Central memory CD8-positive, alpha-beta T cell (primary cell): ENCODE measurements at places on chromosomes 6 and 20.
A peak's percentile ranks its signal among the peaks of the same experiment; 100 is the strongest.

GRCh38 chr6:44771647-44772415, 384.3 kb downstream of the CDC5L start:
- no peak overlapping the region for H3K4me3 ChIP-seq
- no peaks in the 10 kb centered on the region for H3K4me1 ChIP-seq
- H3K27ac ChIP-seq: no peak overlapping the region
- H3K27me3 ChIP-seq: peaks cover 17% of the 10 kb centered on the region
- no peak for DNase-seq

- no peak for DNase-seq
- H3K4me3 ChIP-seq: no peak overlapping the region
- no peaks in the 10 kb centered on the region for H3K4me1 ChIP-seq
- H3K36me3 ChIP-seq: no peaks in the 10 kb centered on the region
Measured at GRCh38 chr6:166688901-166689300, 61.9 kb upstream of the RPS6KA2 start.

DNA sequence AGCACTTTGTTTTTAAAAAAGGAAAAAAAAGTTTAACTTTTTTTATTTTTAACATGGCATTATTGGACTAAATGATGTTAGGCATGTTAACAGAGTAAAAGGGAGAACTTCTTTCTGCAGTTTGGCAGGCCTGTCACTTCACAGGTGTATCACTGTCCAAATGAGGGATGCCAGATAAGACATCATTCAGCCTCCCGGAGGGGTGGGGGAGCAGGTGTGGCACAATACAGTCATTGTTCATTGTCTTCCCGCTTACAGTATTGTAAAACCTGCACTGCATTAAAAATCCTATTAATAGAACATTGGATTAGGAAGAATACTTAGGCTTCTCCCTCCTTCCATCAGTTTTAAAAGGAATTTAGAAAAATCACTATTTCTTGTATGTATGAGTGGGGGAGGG, 80.7 kb downstream of the CARMIL1 start:
- no peak overlapping the region for H3K4me3 ChIP-seq
- no peaks in the 10 kb centered on the region for H3K27me3 ChIP-seq
- DNase-seq: no peak

- no peak for DNase-seq
- no peaks in the 10 kb centered on the region for H3K36me3 ChIP-seq
- H3K4me1 ChIP-seq: no peaks in the 10 kb centered on the region
- no peak overlapping the region for H3K27ac ChIP-seq
- H3K4me3 ChIP-seq: no peak overlapping the region
- H3K27me3 ChIP-seq: peaks cover 10% of the 10 kb centered on the region
Measured at GRCh38 chr6:82866446-82866845, 199.2 kb downstream of the UBE3D start.

GRCh38 chr6:25627001-25627400, 25.0 kb upstream of the SCGN start:
- H3K36me3 ChIP-seq: no peaks in the 10 kb centered on the region
- H3K4me3 ChIP-seq: no peak overlapping the region
- no peak for DNase-seq

GRCh38 chr20:63274381-63275228, 2.0 kb downstream of the ARFGAP1 start:
- H3K4me3 ChIP-seq: peak overlapping the region; percentile 92
- H3K36me3 ChIP-seq: peaks cover 20% of the 10 kb centered on the region
- peaks cover 18% of the 10 kb centered on the region for H3K4me1 ChIP-seq
- H3K27ac ChIP-seq: no peak overlapping the region
- no peaks in the 10 kb centered on the region for H3K27me3 ChIP-seq
- no peak for DNase-seq

DNA sequence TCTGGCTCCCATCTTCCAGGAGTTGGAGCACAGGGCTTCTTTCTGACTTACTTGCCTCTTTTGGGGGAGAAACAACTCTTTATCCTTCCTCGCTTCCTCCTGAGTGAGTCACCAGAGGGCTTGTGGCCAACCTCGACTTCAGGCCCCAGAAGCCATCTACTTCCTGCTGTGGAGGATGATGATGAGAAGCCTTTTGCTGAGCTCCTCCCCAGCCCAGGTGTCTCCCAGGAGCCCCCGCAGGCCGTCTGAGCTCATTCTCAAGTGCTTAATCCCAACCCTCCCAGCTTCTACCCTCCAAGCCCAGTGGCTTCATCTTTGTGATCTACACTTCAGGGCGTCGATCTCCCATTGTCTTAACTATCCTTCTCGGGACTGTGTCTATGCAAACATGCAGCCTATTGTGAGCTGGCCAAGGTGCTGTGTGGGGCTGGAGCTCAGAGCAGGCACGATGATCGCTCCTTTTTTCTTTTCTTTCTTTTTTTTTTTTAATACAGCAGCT, 27.9 kb downstream of the SDCBP2 start:
- DNase-seq: no peak
- H3K36me3 ChIP-seq: peaks cover 12% of the 10 kb centered on the region
- H3K4me3 ChIP-seq: peak overlapping the region; percentile 36
- H3K4me1 ChIP-seq: peaks cover 23% of the 10 kb centered on the region
- H3K27ac ChIP-seq: peak overlapping the region; percentile 79

- H3K4me1 ChIP-seq: peaks cover 5% of the 10 kb centered on the region
- peaks cover 59% of the 10 kb centered on the region for H3K36me3 ChIP-seq
- no peaks in the 10 kb centered on the region for H3K27me3 ChIP-seq
Measured at GRCh38 chr20:45957021-45957941, 14.7 kb downstream of the ZNF335 start.

GRCh38 chr6:37077191-37077904, 71.9 kb downstream of the FGD2 start:
- H3K4me3 ChIP-seq: no peak overlapping the region
- peaks cover 12% of the 10 kb centered on the region for H3K4me1 ChIP-seq
- H3K27me3 ChIP-seq: no peaks in the 10 kb centered on the region
- H3K27ac ChIP-seq: no peak overlapping the region
- no peak for DNase-seq

DNA sequence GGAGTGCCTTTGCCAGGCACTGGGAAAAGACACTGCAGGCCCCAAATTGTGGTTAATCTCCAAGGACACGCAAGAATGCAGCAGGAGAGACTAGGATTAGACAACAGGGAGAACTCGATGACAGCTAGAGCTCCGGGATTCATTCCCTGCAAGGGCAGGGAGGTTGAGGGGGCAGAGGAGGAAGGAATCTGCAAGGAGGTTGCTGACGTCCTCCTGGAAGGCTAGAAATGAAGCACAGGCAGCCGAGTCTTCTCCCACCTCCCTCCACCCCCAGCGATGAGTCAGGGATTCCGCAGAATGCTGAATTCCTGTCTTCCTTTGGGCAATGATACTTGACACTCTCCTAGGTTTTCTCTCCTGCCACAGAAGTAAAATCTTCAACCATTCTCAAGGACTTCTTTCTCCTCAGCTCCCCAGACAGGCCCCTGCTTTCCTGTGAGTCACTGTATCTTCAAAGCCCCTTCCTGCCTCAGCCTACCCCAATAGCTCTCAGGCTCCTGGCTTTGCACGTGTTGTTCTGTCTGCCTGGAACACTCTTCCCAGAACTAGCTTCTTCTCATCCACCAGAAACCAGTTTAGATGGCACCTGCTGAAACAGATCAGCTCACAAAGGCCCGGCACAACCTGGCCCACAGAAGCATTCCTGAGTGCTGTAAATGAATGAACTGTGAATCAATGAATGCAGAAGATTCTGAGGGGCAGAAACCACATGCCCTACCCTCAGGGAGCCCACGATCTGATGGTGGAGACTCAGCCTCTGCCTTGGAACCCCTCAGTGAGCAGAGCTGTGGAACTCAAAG, 85.6 kb downstream of the MRPL14 start:
- no peak overlapping the region for H3K27ac ChIP-seq
- H3K4me3 ChIP-seq: no peak overlapping the region
- H3K27me3 ChIP-seq: peaks cover 18% of the 10 kb centered on the region
- DNase-seq: no peak
- no peaks in the 10 kb centered on the region for H3K36me3 ChIP-seq
- H3K4me1 ChIP-seq: no peaks in the 10 kb centered on the region

GRCh38 chr6:136149311-136149710, 100.8 kb downstream of the MTFR2 start:
- H3K27me3 ChIP-seq: peaks cover 39% of the 10 kb centered on the region
- DNase-seq: no peak
- H3K4me1 ChIP-seq: no peaks in the 10 kb centered on the region
- no peaks in the 10 kb centered on the region for H3K36me3 ChIP-seq
- no peak overlapping the region for H3K4me3 ChIP-seq

DNA sequence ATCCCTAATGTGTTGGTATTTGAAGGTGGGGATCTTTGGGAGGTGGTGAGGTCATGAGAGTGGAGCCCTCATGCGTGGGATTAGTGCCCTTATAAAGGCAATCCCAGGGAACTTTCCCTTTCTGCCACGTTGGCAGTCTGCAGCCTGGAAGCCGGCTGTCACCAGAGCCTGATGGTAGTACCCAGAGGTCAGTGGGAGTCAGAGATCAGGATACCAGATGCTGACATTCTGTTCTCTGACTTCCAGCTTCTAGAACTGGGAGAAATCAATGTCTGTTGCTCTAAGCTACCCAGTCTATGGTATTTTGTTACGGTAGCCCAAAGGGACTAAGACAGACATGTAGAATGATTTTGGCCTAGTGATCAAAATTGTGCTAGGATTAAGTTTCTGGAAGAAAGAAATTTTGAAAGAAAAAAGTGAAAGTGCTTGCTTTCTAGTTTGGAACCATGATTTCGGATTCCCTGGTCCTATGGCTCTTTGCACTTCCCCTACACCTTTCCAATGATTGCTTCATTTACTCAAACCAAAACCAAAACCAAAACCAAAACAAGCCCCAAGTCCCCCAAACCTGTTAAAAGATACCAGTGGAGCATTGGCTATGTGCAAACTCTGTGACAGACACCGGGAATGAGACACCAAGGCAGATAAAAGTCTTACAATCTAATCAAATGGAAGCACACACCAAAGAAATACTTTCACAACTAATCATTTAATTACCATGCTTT, 173.7 kb upstream of the ZNF217 start:
- H3K27me3 ChIP-seq: no peaks in the 10 kb centered on the region
- peaks cover 6% of the 10 kb centered on the region for H3K4me1 ChIP-seq
- no peaks in the 10 kb centered on the region for H3K36me3 ChIP-seq

- H3K27me3 ChIP-seq: no peaks in the 10 kb centered on the region
- no peak overlapping the region for H3K27ac ChIP-seq
- H3K4me1 ChIP-seq: no peaks in the 10 kb centered on the region
- no peaks in the 10 kb centered on the region for H3K36me3 ChIP-seq
Measured at GRCh38 chr20:62355516-62355877, 11.6 kb downstream of the LAMA5 start.

GRCh38 chr6:137518386-137518983, 24.3 kb upstream of the OLIG3 start:
- H3K4me3 ChIP-seq: no peak overlapping the region
- no peak for DNase-seq
- H3K27me3 ChIP-seq: peaks cover 86% of the 10 kb centered on the region

GRCh38 chr6:140105857-140106256, 731.4 kb upstream of the CITED2 start:
- H3K27ac ChIP-seq: no peak overlapping the region
- no peaks in the 10 kb centered on the region for H3K36me3 ChIP-seq
- no peak for DNase-seq
- peaks cover 12% of the 10 kb centered on the region for H3K27me3 ChIP-seq
- peaks cover 6% of the 10 kb centered on the region for H3K4me1 ChIP-seq

- DNase-seq: no peak
- H3K27ac ChIP-seq: no peak overlapping the region
- no peak overlapping the region for H3K4me3 ChIP-seq
- no peaks in the 10 kb centered on the region for H3K36me3 ChIP-seq
Measured at GRCh38 chr20:46897328-46897880, 2.8 kb downstream of the EYA2 start.

- H3K27ac ChIP-seq: no peak overlapping the region
- no peaks in the 10 kb centered on the region for H3K36me3 ChIP-seq
- no peaks in the 10 kb centered on the region for H3K4me1 ChIP-seq
- H3K4me3 ChIP-seq: no peak overlapping the region
- no peaks in the 10 kb centered on the region for H3K27me3 ChIP-seq
- DNase-seq: no peak
Measured at GRCh38 chr20:42986143-42986773, 203.4 kb downstream of the PTPRT start.

- no peak overlapping the region for H3K27ac ChIP-seq
- no peak overlapping the region for H3K4me3 ChIP-seq
- DNase-seq: no peak
- no peaks in the 10 kb centered on the region for H3K4me1 ChIP-seq
Measured at GRCh38 chr6:147003186-147003585, 201.0 kb upstream of the STXBP5 start.

DNA sequence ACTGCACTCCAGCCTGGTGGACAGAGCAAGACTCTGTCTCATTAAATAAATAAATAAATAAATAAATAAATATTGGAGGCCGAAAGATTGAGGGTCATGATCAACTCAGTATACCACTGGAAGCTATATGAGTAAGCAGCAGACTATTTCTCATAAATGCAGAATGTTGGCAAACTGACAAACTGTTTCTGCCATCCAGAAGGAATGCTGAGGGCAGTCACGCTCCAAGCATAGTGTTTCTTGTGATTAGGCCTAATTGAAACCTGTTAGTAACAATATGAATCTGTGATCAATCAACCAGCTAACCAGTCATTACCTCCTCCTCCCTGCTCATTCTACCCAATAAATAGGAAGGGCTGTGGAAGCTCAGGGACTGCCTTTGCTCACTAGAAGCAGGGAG, 15.2 kb upstream of the KCNK15 start:
- no peaks in the 10 kb centered on the region for H3K36me3 ChIP-seq
- H3K4me1 ChIP-seq: peaks cover 4% of the 10 kb centered on the region
- DNase-seq: no peak
